Stimulated activated CD4-positive, alpha-beta T cell treated with anti-CD3 and anti-CD28 coated beads, Interleukin-1b, Interleukin-23, amount 100 ng/mL, for 1 hour (primary cell): ENCODE measurements at places on chromosomes 11 and 22.

DNA sequence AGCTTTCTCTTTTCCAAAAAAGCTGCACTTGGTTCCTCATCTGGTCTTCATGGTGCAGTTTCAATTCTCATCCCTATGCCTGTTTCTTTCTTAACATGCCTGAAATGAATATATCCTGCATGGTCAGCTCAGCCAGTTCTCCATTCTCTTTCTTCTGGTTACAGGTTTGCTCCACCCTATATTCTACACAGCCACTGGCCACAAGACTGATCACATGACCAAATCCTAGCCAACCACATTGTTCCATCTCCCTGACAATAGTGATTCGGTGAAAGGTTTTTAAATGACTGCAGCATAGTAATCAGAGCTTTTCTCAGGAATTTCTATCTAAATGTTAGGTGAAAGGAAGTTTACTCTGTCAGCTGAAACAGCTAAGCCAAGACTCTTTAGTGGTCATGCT lies 891.4 kb downstream of the METTL15 start:
- DNase-seq = no peak

- DNase-seq = no peak
These were observed 12.5 kb upstream of the MB start for GRCh38 chr22:35629406-35630216.

GRCh38 chr11:92859156-92859690 lies 110.2 kb upstream of the MTNR1B start:
- no peak for DNase-seq

DNA sequence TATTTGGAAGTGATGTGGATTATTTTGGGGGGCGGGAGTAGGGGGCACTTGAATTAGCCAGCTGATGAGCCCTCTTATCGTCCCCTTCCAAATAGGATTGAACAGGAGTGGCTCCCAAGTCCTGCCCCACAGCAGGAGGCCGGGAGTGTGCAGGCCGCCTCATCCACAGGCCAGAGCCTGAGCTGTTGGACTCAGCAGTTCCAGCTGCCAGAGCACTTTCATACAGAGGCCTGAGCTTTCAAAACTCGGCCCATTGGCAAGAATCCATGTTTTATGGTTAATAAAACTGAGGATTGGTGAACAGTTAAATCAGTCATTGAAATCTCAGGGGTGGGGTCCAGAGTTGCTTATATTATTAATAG lies 9.6 kb downstream of the FAM118A start:
- no peak for DNase-seq

DNA sequence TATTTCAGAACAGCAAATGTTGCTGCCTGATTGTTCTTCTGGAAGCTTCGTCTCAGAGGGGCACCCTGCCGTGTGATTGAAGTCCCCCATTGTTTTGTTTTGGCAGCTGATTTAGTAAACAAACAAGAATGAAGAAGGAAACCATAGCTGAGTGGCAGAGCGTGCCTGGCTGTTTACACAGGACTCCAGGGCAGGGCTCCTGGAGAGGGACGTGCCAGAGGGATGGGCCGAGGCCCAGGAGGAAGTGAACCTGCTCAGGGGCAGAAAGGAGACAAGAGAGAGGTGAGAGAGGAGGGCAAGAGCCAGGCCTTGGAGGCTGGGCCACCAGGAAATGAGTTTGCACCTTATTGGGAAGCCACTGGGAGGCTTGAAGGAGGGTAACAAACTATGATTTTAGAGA lies 85.5 kb upstream of the B3GAT1 start:
- DNase-seq = no peak

DNA sequence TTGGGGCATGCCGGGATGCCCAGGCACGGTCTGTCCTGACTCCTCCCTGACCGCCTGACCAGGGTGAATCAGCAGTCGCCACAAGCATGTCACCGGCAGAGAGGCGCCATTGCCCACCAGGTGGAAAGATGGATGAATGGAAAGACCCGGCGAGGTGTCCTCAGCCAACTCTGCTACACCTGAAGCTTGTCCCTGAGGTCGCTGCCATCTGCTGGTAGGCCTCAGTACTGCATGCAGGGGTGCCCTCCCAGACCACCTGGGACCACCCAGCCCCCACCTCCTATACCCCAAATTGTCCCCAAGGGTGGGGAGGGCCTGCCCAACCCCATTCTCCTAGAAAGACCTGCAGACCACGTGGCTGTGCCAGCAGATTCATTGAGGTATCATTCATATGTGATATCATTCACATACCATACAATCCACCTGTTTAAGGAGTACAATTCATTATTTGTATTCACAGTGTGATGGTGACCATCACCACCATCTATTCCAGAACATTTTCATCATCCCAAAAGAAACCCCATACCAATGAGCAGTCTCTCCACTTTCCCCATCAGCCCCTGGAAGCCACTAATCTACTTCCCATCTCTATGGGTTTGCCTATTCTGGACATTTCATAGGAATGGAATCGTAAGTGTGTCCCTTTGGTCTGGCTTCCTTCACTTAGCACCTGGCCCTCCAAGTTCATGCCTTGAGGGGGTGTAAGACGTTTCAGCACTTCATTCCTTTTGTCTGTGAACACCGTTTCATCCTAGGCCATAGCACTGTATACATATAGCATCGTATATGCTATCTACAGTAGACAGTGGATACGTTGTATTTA lies 17.5 kb downstream of the FGF3 start:
- DNase-seq = peak; percentile 7

DNA sequence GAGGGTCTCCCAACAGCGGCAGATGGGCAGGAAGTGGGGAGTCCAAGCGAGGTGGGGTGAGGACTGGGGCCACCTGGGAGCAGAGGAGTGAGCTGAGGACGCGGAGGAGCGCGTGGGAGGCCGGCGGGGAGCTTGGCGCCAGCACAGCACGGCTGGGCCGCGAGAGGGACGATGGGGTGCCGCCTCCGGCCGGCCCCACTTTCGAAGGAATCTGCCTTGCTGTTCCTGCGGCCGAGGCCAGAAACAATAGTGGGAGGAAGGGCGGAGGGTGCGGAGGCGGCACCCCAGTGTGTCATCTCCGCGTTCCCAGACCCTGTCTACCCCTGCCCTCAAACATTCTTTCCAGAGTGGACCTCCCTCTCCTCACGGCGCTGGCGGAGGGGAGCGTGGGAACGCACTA lies 5.5 kb downstream of the INS start:
- DNase-seq = no peak

GRCh38 chr11:47332303-47332711 lies 20.2 kb downstream of the MYBPC3 start:
- DNase-seq = no peak

- no peak for DNase-seq
These were observed 445.3 kb downstream of the BRD1 start for GRCh38 chr22:49382451-49382735.

GRCh38 chr11:2797741-2798361 lies 87.7 kb downstream of the CDKN1C start:
- DNase-seq = no peak

DNA sequence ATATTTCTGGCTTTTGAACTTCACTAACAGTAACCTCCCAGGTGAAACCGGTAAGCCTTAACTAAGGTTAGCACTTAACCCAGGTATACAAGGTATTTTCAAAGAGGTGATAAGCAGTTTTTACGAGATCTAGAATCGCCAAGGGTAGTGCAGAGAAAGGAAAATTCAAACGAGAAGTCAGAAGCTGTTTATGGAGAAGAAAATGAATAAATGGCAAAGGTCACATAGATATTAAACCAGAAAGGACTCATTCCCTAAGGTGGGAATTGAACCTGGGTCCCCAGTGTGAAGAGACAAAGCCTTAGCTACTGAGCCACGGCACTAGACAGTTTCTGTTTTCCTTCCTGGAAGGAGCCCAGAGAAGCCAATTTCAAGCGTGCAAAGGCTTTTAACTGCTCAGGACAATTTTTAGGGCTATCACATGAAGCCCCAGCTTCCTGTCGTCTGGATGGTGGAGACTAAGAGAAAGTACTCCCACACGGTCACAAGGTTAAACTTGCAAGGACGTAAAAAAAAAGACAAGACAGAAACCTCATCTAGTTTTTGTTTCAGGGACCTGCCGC lies 5.7 kb upstream of the C1QTNF6 start:
- no peak for DNase-seq

- DNase-seq = no peak
These were observed 8.0 kb downstream of the AAMDC start for GRCh38 chr11:77828926-77829325.

DNA sequence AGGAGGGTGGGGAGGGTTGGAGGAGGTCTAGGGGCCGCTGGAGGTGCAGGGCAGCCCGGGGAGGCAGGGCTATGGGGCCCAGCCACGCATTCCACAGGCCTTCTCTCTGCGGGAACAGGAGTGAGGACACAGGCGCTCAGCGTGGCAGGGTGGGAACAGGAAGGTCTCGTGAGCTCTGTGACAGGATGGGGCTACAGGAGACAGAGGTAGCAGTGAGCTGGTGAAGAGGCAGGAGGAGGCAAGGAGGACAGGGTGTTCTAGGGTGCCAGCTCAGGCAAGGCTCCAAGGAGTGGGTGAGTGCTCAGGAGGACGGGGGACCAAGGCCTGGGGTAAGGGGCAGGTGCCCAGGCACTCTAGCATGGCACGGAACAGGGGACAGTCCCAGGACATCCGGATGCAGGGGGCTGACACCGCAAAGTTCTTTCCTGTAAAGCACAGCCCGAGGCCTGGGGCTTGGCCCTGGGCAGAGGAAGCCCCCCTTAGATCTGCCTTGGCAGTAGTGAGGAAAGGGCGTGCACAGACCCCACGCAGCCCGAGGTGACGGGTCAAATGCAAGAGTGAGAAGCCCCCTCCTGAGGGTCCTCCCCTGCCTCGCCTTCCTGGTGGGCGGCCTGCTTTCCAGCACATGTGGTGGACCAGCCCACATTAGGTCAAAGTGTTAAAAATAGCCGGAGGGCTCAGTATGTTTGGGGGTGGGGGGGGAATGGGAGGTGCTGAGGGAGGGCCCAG lies 4.7 kb upstream of the NEAT1 start:
- DNase-seq = no peak

DNA sequence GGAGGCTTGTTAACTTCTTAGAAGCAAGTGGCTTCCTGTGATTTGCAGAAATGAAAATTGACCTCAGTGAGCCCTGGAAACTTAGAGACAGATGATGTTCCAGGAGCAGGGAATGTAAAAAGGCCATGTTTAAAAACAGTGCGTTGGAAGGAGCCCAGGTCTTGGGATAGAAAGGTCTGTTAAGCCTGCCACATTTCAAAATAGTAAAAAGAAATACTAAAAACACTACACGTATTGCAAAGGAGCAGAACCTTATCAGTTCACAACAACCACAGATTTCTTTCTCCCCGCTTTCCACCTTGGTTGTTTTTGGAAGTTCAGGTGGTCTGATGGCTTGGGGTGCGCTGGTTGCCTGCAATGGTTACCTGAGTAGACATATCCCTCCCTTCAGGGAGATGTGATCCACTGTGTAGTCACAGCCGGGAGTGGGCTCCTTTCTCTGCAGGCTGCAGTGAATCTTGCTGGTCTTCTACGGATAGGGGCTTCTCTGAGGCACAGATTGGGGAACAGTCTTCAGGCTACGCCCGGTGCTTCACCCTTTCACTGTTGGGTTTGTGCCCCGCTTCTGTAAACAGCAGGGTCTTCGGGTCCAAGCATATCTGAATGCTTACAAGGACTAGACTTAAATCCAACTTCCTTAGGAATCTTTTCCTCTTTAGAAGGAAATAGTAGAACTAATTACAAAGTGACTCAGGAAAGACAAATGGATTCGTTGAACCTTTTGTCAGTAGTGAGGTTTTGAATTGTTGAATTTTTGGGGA lies 1.9 kb downstream of the TEAD1 start:
- no peak for DNase-seq

DNA sequence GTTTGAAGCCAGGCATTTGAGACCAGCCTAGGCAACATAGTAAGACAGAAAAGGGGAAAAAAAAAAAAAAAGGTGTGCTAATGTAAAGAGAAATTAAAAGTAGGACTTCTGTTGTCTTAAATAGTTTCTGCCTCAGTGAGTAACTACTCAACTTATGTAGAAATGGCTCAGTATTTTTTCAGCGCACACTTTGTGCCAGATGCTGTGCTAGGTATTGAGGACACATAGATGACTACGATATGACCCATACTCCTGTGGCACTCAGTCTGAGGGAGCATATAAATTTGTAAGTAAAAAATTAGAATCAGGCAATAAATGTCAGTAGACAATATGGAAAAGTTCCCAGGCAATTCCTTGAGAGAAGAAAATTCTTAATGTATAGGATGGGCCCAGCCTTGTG lies 93.9 kb downstream of the YAP1 start:
- no peak for DNase-seq

DNA sequence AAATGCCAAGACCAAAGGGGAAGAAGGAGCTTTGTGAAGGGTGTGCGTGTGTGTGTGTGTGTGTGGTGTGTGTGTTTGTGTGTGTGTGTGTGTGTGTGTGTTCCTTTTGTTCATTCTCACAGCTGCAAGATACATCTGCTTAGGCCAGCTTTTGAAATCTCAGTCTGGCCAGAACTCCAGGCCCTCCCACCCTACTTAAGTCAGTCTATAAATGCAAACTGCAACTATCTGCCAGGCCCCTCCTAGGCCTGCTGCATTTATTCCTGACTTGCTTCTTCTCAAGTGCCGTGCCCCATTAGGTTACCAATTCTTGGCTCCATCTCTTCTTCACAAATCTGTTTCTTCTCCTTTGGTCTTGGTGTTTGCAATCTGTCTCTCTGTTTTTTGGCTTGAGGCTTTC lies 21.6 kb upstream of the RIC3 start:
- DNase-seq = no peak

- no peak for DNase-seq
These were observed 78.9 kb upstream of the BIRC3 start for GRCh38 chr11:102238391-102238821.

GRCh38 chr22:39738746-39739145 lies 154.8 kb downstream of the ENTHD1 start:
- no peak for DNase-seq

DNA sequence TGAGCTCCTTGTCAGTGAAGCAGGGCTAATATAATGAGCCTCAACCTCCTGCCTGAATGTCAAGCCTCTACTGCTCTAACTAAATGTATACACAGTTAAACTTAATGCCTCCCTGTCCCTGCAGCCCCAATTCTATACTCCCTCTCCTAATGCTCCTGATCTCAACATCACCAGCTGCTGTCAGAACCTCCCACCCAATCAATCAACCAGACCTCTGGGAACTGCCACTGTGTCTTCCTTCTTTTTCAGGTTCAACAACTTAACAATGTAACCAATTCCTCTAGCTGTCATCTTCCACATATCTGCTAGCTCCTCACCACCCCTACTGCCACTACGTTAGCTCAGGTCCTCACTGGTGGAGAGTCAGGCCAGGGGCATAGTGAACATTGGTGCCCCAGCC lies 339.8 kb upstream of the NARS2 start:
- no peak for DNase-seq

DNA sequence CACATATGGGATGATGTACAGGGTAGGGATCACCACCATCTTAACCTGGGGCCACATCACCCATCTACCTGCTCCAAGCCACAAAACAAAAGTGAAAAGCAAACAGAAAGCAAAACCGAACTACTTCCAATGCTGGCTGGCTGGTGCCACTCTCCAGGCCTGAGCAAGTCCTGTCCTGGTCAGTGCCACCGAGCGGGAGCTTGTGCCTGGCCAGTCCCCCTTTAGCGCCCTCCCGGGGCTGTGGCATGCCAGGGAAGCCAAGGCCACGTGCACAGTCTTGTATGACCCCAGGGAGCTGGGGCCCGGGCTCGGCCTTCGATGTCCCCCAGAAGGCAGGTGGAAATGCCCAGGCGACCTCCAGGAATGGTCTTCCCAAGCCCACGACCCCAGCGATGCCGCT lies 17.9 kb upstream of the NAP1L4 start:
- DNase-seq = no peak
